NCI-H69 (cell line): ENCODE measurements at places on chromosomes 5 and 9.

- DNase-seq: no peak
Measured at GRCh38 chr9:135348076-135348787, 131.3 kb upstream of the PPP1R26 start.

GRCh38 chr5:99019812-99020697 lies 91.2 kb upstream of the CHD1 start:
- peak; percentile 84 for DNase-seq

- DNase-seq: peak; percentile 76
Measured at GRCh38 chr9:106860721-106861639, 2.0 kb upstream of the ZNF462 start.

- DNase-seq: no peak
Measured at GRCh38 chr9:70947511-70947910, 173.9 kb downstream of the TRPM3 start.

DNA sequence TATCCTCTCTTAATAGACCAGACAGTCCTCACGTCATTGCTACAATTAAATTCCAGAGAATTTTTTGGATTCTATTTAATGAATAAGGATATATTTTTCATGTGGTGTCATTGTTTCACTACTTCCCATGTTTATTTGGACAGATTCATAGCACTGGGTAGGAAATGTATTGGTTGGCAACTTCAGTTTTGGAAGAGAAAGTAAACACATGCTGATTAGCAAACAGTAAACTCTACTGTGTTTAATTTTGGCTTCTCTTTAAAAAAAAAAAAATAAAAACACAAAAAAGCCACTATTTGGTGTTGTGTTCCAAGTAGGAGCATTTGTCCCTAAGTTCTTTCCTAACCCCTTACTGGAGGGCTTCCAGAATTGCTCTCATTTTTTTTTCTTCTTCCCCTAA lies 77.3 kb downstream of the NFIB start:
- no peak for DNase-seq

- peak; percentile 16 for DNase-seq
Measured at GRCh38 chr5:172545291-172545801, 91.0 kb upstream of the SH3PXD2B start.

DNA sequence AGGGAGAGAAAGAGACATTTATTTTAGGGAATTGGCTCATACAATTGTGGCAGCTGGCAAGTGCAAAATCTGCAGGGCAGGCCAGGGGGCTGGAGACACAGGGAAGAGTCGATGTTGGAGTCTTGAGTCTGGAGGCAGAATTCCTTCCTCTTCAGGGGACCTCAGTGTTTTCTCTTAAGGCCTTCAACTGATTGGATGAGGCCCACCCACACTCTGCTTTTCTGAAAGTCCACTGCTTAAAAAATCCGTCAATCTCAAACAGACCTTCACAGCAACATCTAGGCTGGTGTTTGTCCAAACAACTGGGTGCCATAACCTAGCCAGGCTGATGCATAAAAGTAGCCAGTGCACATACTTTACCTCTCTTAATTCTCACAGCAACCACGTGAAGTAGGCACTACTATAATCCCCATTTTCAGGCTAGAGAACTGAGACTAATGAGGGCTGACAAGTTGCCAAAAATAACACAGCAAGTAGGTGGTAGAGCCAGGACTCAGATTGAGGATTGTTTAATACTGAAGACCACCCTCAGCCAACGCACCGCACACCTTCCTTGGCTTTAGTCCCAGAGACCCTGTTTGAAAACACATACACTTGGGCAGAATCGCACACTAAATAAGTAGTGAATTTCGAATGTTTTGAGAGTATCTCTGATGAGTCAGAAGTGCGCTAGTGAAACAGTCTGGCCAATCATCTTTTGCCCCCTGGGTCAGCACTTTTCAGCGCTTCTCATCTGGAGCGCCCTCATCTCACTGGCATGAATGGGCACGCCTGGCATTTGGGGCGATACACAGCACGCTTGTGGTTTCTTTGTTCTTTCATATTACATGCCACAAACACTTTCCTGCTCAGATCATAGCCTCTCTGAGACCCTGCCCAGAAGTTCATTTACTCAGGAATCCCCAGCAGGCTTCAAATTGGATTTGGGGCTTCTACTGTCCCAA lies 591.4 kb downstream of the CCDC171 start:
- peak; percentile 29 for DNase-seq

- peak; percentile 39 for DNase-seq
Measured at GRCh38 chr9:76365028-76365427, 29.2 kb downstream of the RFK start.

GRCh38 chr9:34454571-34455065 lies 3.8 kb downstream of the FAM219A start:
- peak; percentile 87 for DNase-seq

DNA sequence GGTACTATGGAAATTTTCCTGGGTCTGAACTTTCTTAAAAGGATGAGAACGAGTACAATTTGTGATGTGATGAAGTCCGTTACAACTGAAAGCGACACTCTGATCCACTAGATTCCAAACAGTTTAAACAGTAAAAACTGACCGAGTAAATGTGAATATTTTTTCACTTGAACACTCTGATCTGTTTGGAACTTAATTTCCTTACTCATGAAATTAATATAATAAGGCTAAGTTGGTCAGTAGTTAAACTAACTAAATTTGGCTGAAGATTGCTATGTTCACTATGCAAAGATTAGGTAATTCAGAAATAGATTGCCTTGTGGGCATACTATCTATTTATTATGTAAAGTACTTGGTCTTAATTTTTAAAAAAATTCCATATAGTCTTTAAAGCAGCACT lies at the start of gene C9orf57:
TSS of gene C9orf57 (minus strand) at position 101 of the 400 bp plus-strand sequence. CDS start 1,282 bp downstream, outside the sequence.
- no peak for DNase-seq

DNA sequence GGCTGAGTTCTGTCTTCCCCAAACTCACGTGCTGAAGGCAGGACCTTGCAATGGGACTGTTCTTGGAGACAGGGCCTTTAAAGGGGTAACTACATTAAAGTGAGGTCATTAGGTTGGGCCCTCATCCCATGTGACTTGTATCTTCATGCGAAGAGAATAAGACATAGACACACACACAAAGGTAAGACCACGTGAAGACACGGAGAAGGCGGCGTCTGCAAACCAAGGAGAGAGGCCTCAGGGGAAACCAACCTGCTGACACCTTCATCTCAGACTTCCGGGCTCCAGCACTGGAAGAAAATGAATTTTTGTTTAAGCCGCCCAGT lies 50.7 kb upstream of the KCNMB1 start:
- DNase-seq: no peak

- no peak for DNase-seq
Measured at GRCh38 chr5:39228596-39228995, 9.2 kb upstream of the FYB1 start.

- DNase-seq: no peak
Measured at GRCh38 chr9:88528080-88528790, 6.7 kb upstream of the NXNL2 start.

- DNase-seq: no peak
Measured at GRCh38 chr9:137761793-137762192, 115.8 kb upstream of the CACNA1B start.

GRCh38 chr5:143014017-143014651 lies 244.0 kb downstream of the ARHGAP26 start:
- DNase-seq: peak; percentile 75

- no peak for DNase-seq
Measured at GRCh38 chr9:19895006-19895405, 106.2 kb upstream of the SLC24A2 start.

- DNase-seq: no peak
Measured at GRCh38 chr5:69484891-69485290, 7.7 kb upstream of the OCLN start.

GRCh38 chr5:97547999-97548738 lies 365.1 kb upstream of the RIOK2 start:
- no peak for DNase-seq

DNA sequence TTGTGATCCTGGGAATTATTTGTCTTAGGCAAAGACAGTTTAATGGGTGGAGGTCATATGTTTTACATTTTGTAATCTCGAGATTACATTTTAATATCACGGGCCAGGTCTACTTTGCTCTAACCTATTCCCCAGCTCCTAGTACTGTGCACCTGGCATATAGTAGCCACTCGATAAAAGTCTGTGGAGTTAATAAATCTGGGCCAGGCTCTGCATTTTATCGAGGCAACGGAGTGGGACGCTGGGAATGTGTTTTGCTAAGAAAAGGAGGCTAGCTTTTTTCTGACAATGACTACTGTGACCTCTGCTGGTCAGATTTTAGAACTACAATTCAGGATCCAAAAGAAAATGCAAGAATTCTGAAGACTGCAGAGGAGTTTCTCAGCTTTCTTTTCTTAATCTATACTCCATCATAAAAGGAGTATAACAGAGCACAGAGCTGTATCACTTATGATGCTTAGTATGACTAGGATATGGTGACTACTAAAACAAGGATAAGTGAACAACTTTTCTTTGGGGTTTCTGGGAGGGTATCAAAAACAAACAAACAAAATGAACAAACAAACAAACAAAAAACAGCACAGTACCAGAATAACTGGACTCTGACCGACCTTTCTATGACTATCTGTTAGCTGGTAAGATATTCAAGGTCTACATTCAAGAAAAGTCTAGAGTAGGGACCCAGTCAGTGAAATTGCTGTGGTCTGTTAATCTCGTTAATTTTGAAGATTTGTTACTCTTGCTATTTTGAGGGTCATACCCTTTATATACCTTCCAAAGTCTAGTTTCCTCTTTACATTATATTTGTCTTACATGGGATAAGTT lies 46.1 kb upstream of the CER1 start:
- peak; percentile 83 for DNase-seq

- no peak for DNase-seq
Measured at GRCh38 chr9:78272307-78272706, 24.6 kb upstream of the PSAT1 start.

DNA sequence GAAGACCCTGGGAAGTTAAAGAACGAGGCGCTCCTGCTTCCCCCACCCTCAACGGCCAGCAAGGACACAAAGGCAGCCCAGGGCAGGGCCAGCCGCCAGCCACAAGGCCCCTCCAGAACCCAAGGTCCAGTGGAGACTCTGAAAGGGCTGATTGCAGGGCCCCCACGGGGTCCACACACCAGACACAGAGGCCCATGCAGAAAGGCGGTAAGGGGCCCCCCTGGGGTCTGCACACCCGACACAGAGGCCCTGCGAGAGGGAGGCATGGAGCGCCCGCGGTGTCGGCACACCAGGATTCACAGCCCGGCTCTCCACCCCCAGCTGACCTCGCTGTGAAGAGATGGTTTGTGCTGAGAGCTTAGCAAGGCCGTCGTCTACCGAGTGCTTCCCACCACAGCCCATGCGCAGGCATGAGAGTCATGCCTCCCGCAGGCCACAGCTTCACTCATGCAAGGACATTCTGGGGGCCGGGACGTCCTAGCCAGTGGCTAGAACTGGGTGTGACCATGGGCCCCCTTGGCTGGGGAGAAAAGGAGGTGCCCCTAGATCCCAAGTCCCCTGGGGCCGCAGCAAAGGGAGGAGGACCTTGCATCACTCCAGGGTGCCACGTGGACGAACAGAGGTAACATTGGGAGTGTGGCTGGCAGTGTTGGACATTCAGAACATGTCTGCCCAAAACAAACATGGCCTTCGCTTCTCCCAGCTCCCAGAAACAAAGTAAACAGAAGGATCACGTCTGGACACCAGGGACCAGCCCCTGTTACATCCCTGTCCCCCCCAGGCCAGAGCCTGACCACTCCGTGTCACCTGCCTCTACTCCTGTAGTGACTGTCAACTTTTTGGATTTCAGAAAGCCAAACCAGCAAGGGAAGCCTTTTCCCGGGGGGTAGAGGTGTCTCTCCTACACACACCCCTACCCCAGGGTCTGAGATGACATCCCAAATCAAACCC lies 9.8 kb downstream of the BRD3 start:
- DNase-seq: no peak

DNA sequence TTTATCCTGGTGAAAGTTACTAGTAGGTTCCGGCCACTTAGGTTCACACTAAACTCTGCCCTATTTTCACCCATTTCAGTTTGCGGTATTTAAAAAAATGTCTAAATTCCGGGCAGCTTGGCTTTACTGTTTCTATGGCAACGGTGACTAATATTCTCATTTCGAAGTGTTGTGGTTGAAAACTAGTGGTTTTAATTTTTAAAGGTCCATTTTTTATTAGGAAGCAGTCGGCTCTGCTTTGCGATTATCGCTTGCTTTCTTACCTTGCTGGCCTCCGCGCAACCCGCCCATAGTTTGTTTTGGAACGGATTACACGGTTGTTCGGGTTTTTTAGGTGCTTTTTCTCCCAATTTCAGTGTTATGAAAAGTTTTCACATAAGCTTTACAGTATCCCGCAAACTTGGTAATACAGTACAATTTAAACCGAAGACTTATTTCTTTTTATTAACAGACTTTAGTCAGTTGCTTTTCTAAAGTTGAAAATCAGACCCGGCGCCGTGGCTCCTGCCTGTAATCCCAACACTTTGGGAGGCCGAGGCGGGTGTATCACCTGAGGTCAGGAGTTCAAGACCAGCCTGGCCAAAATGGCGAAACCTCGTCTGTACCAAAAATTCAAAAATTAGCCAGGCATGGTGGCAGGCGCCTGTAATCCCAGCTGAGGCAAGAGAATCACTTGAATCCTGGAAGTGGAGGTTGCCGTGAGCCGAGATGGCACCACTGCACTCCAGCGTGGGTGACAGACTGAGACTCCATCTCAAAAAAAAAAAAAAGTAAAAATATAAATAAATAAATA lies 1.6 kb downstream of the KDM4C start:
- peak; percentile 69 for DNase-seq

DNA sequence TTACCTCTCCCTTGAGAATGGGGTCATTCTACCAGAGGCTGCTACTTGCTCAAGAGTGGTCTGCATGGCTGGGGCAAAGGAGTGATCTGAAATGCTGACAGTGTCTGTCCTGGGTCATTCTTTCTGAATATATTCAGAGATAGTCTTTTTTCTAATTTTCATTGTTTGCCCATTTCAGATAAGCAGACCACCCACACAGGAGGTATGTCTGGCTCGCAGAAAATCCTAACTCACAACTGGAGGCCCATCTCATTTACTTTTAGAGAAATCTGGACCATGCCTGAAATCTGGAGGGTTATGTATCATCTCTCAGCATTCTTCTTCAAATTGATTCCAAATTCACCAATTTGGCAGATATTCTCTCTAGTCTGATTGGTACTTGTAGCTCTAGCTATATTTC lies 227.6 kb downstream of the SEC61B start:
- DNase-seq: no peak

GRCh38 chr9:33813712-33814641 lies 3.0 kb upstream of the UBE2R2 start:
- DNase-seq: peak; percentile 66

- no peak for DNase-seq
Measured at GRCh38 chr5:14178091-14178490, 34.9 kb downstream of the TRIO start.

- no peak for DNase-seq
Measured at GRCh38 chr5:148312153-148312552, at the start of gene SPINK7. Gene SPINK7 (plus strand): TSS chr5:148312423. CDS start chr5:148312484, 61 bp downstream.

DNA sequence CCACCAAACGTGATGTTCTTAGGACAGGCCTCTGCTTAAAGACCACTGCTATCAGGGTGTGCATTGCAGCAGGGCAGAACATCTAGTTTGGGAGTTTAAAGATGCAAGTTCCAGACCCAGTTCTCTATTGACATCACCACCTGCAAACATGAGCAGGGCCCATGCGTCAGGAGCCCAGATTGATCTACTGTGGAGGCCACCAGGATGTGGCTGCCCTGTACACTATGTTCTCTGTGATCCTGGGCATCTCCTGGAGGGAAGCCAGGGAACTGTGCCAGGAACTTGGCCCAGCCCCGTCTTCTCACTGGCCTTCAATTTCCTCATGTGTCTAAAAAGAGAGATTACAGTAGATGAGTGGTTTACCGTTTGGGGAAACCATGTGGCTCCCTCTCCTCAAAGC lies 87.1 kb downstream of the PDE6A start:
- peak; percentile 90 for DNase-seq
